ENCODE measurements at places on chromosomes 2 and 18. TPM values are rescaled to one million over a fixed set of nuclear protein-coding genes. Genes with fewer than 3 reads are reported as not detected.

The KCNG2 gene
- not detected for total RNA-seq

The ASAP2 gene
- total RNA-seq: 60.7 TPM

The REG1B gene
- not detected for total RNA-seq

The CD302 gene
- 10.6 TPM for total RNA-seq

The EPHA4 gene
- 6.8 TPM for total RNA-seq

The GDF7 gene
- total RNA-seq: 10.9 TPM

The RAB27B gene
- total RNA-seq: 0.28 TPM

The IL1R2 gene
- not detected for total RNA-seq

The PARD6G gene
- 10.9 TPM for total RNA-seq

The MAL gene
- not detected for total RNA-seq

The NOL4 gene
- not detected for total RNA-seq

The DYNAP gene
- total RNA-seq: not detected

Data from chondrocyte (in vitro differentiated cells).